ENCODE measurements at places on chromosomes 12 and 14.

DNA sequence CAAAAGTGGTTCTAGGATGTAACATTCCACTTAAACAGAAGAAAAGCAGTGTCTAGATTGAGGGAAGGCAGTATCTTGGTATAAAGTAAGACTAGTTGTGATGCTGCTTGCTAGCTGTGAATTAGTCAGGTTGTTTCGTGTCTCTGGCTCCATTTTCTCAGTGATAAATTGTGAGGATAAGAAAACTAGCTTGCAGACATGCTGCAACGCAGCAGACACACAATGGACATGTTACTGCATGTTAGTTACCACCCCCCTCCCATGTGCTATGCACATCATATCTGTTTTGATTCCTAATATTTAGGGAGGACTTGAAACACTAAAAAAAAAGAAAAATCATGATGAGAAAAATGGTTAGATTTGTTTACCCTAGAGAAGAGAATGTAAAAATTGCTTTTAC is 2.9 kb downstream of the CCNK start:
- DNase-seq: no peak

DNA sequence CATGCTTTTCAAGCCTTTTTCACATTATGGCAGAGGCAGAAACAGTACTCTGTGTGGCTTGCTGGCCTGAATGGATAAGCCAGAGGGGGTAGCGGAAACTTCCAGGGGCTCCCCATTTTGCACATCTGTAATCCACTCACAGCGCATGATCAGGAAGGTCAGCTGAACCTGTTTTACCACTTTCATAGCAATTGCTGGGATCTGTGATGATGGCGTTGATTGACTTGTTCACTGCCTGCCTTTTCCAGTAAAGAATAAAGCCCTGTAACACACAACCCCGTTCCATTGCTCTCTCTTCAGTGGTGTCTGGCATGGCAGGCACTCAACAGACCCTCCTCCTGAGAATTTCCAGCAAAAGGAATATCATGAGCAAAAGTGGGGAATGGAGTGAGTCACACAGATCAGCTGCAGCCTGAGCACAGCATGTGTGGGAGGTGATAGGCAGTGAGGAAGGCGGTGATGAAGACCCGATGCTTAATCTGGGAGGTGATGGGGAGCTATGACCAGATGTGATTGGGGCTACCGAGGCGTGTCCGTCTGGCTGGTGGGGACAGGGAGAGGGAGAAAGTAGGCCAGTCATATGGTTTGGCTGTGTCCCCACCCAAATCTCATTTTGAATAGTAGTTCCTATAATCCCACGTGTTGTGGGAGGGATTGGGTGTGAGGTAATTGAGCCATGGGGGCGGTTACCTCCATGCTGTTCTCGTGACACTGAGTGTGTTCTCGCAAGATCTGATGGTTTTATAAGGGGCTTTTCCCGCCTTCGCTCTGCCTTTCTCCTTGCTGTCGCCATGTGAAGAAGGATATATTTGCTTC is 44.7 kb upstream of the CHST11 start:
- DNase-seq: no peak

DNA sequence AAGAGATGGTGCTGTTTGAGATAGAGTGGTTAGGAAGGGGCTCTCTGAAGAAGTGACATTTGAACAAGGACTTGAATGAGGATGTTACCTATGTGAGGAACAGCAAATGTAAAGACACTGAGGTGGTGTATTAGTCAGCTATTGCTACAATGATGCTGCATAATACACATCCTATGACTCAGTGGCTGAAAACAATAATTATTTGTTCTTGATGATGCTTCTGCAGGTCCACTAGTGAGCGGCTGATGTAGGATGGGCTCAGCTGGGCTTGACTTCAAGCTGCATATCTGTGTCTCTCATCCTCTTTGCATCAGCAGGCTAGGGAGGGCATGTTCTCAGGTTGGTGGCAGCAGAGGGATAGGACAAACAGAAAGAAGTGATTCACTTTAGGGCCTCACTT is 21.4 kb upstream of the CLMN start:
- no peak for DNase-seq

- DNase-seq: no peak
These were observed 8.4 kb downstream of the FAR2 start for GRCh38 chr12:29157486-29157946.

All from NCI-H345 (cell line).